ENCODE measurements at places on chromosomes 16 and 17.

GRCh38 chr17:48335146-48335784 lies 94.7 kb downstream of the SKAP1 start:
- no peak for DNase-seq

DNA sequence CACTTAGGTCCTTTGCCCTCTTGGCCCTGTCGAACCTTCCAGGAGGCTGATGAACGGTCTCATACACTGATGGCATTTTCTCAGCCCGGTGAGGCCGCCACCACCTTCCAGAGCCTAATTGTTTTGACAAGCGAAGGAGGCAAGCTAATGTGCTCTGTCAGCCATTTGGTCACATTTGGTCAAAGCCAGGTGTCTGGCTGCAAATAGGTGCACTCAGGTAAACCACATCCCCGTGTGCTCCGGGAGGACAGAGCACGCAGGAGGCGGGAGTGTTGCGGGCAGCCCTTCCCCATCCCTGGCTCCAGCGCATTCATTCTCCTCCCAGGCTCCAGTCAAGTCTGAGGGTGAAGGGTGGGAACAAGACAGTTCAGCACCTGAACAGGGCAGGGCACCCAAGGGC lies 240.1 kb downstream of the MSI2 start:
- no peak for DNase-seq

GRCh38 chr17:49369760-49370159 lies 7.7 kb upstream of the ZNF652 start:
- DNase-seq = no peak

DNA sequence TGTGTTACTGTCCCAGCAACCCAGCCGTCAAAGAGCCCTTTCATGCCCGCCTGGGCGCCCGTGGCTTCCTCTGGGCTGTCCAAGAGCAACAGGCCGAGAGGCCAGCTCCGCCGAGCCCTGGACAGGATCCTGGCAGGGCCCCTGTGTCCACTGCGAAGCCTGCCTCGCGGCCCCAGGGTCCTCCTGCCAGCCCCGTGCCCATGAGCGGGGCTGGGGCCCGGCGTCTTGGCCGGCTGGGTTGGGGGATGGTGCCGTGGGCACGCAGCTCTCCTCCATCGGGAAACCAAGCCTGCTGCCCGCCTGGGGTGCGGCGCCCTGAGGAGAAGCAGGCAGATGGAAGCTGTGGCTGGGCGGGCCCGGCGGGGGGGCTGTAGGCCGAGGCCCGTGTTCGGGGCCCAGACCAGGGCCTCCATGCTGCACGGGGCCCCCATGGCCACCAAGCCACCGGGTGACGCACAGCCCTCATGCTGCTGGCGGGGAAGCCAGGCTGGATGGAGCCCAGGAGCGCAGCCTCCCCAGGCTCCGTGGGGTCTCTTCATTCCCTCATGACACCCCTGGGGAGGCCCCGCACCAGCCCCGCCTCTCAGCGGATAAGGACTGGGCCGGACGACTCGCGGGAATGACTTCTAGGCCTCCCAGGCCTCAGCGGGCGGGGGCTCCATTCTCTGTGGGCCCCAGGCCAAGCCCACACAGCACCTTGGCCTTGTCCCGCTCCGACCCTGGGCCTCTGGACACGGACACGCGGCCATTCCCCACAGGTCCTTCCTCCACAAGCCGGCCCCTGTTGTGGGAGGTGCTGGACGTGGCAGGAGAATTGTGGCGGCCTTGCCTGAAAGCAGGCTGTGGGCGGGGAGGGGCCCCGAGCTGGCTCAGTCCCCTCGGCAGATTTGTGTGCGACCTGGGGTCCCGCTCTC lies at the start of gene C1QTNF8:
Gene C1QTNF8 (minus strand): TSS at position 76 of the 914 bp plus-strand sequence. CDS start 1,322 bp downstream, outside the sequence.
- DNase-seq = no peak

GRCh38 chr17:33178681-33179080 lies 114.4 kb downstream of the ASIC2 start:
- no peak for DNase-seq

GRCh38 chr16:27429330-27429871 lies 27.4 kb downstream of the IL21R start:
- no peak for DNase-seq

- no peak for DNase-seq
These were observed 3.4 kb upstream of the SMPD3 start for GRCh38 chr16:68451676-68452075.

GRCh38 chr16:4218202-4218601 lies 23.7 kb downstream of the SRL start:
- no peak for DNase-seq

Measured in stimulated activated CD4-positive, alpha-beta T cell treated with anti-CD3 and anti-CD28 coated beads, Interleukin-1b, Interleukin-23, amount 100 ng/mL, for 48 hours (primary cell).